NCI-H187 (cell line): ENCODE measurements at places on chromosomes 12 and 14.

DNA sequence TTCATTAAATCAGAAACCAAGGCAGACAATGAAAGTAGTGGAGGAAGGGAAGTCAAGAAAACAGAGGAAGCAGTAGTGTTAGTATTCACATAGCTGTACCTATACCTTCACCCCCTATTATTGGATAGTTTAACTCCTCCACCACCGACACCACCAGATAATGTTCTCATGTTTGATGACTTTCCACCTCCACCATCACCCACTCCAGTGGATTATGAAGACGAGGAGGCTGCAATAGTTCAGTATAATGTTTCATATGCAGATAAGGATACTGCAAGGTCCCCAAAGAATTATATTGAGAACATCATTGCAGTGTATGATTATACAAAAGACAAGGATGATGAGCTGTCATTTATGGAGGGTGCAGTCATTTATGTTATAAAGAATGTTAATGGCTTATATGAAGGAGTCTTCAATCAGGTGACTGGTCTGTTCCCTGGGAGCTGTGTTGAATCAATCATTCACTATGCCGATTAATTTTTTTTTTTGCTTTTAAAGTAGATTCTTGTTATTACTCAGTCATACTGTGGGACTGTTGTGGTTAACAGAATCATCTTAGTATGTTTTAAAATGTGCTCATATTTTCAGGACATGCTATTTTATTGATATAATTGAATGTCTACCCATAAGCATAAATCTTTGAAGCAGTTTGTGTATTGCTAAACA, 32.2 kb upstream of the KTN1 start:
- no peak for DNase-seq

GRCh38 chr12:115474539-115475353, 790.8 kb upstream of the TBX3 start:
- DNase-seq, result no peak

- peak; percentile 84 for DNase-seq
These were observed 1.1 kb upstream of the USP15 start for GRCh38 chr12:62258941-62259630.

DNA sequence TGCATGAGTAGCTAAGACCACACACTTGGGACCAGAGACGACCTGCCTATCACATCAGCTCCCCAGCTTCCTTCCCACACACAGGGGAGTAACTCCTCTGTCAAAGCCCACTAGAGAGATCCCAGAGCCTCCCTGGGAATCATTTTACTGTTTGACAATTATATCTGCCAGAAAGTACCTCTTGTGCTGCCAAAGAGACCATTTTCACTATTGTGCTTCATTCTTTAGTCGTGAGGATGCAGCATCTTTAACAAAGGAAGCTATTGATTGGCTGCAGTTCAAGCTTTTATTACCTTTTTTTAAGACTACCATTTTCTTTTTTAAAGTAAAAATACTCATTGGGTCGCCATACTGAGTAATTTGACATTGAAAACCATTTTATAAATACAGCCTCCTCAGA, 194.5 kb upstream of the RGS6 start:
- DNase-seq, result no peak

DNA sequence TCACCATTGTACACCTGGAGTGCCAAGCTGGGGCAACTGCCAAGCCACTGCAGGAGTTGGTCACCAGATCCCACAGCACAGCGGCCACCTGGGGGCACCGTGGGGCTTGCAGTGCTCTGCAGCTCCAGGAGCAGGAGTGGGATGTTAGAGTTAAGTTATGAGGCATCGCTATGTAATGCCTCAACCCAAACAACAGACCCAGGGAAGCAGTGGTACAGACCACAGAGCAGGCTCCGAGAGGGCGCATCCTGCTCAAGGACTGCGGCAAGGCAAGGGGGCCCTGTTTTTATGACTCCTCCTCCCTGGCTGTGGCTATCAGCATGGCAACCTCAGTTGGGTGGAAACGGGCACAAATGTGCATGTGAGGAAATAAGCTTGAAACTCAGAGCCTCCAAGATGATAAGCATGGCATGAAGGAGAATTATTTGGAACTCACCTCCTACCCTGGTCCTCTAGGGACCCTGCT, 63.1 kb downstream of the ARL6IP4 start:
- DNase-seq, result peak; percentile 61
